ENCODE measurements at places on chromosomes 2 and 18.
A peak's percentile ranks its signal among the peaks of the same experiment; 100 is the strongest.

GRCh38 chr2:216618785-216619184 lies 14.4 kb upstream of the IGFBP2 start:
- DNase-seq: no peak

DNA sequence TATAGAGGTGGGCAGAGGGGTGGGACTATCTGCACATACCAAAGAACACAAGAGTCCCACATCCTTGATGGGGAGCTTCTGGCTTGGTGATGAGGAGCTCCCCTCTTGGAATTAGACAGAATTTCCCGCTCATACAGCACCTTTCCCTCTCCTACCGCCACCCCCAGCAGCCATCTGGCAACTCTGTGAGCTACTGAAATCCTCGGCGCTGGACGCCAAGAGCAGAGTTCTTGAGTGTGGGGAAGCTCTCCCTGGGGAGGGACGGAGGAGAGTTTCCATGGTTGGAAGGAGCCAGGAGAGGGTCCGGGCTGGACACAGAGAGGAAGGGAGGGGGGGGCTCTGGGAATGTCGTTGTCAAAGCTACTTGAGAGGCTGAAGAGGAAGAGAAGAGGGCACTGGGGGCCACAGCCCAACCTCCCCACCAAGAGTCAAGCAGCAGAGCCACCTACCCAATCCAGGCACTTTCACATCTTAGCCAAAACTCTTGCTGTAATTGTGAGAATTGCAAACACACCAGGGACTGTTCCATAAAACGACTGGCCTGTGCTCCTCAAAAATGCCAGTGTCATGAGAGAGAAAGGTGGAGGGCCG lies 89.4 kb upstream of the MCFD2 start:
- DNase-seq: no peak

DNA sequence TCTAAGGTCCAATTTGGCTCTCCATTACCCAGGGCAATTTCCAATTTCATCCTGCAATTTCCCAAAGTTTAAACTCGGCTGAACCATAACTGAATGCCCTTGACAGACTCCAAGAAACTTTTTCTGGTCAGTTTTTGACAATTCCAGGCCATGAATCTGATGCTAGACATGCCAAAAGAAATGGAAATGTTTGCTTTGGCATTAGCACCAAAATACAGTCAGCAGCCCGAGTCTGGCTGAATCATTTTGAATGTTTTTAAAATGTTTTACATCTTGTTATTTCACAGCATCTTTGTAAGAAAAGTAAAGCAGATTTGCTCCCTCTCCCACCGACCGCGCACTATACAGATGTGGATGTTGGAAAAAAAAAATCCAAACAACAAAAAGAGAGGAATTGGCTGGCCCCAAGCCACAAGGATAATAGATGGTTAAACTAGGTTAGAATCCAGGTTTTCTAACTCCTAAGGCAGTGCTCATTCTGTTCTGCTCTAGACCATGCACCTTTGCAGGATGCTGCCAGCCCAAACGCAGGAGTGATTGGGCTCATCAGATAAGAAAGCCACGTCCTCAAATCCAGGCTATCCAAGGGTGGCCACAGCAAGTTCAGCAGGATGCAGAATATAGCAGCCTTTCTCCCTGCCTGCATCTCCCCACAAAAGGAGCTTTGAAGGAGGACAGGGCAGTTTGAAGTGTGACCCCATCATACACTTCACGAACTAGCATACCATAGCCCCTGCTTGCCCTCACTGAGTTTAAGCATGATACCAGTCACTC lies 167.5 kb downstream of the ALK start:
- no peak for DNase-seq

- no peak for DNase-seq
Measured at GRCh38 chr2:21559351-21559750, 435.6 kb downstream of the TDRD15 start.

DNA sequence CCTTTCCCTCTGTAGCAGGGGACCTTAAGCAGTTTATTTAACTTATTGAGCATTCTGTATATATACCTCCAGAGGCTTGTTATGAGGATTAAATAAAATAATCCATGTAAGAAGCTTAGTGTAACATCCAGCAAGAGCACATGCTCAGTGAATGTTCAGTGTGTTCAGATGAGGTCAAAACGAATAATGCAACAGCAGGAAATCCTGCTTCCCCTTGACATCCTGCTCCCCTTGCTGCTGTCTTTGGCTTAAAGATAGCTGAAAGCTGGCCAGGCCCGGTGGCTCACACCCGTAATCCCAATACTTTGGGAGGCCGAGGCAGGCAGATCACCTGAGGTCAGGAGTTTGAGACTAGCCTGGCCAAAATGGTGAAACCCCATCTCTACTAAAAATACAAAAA lies 68.7 kb downstream of the COL4A4 start:
- DNase-seq: no peak

DNA sequence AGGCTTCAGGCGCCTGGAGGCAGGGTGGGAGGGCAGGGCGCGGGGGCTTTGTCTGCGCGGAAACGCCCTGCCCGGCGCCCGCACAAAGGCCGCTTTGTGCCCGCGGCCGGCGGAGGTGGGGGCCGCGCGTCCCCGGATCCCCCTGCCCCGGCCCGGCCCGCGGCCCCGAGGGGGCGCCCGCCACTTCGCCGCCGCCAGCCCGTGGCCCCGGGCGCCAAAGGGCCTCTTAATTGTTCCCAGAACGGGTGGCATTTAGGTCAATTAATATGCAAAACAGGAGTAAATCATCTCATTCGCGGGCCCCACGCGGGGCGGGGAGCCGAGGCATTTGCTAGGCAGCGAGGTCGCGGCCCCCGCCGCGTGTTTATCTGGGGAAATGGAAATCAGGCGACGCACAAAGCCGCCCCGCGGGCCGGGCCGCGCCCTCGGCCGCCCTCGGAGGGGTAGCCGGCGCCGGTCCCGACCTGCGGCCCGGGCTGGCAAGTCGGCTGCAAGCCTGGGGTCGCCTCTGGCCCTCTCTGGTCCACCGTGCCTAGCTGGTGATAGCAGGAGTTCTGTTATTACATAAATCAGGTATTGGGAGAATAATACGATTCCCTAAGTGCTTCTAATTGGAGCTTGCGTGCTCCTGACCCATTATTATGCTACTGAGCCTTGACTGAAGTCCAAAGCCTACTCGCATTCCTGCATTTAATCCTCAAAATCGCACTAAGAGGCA lies 148.2 kb upstream of the GLI2 start:
- DNase-seq: no peak

DNA sequence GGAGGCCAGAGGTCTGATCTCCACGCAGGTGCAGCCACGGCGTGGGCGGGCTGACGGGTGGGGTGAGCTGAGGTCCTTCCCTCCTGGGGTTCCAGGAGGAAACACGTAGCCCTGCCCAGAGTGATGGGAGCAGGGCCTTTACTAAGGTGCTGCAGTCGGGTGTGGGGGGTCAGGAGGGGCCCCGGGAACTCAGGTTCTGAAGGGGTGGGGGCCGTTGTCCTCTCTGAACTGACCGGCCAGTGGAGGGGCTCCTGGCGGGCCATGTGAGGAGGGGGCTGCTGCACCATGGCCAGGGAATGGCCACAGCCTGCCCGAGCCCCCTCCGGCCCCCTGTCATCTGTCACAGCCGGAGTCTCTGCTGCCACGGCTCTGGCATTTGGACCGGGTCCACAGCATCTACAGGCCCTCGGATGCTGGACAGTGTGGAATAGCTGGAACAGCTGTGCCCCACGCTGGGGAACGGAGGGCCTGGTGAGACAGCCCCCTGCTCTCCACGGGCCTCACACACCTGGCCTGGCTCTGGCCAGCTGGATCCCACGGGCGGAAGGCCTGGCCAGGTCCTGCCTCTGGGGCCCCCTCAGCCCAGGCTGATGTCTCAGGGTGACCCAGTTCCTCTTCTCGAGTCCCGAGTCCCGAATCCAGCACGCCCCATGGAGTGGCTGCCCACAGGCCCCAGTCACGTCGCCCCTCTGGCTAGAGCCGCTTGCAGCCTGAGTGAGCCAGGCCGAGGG lies 145.6 kb upstream of the GPC1 start:
- DNase-seq: no peak

GRCh38 chr2:37708146-37708545 lies 36.7 kb upstream of the CDC42EP3 start:
- DNase-seq: no peak

DNA sequence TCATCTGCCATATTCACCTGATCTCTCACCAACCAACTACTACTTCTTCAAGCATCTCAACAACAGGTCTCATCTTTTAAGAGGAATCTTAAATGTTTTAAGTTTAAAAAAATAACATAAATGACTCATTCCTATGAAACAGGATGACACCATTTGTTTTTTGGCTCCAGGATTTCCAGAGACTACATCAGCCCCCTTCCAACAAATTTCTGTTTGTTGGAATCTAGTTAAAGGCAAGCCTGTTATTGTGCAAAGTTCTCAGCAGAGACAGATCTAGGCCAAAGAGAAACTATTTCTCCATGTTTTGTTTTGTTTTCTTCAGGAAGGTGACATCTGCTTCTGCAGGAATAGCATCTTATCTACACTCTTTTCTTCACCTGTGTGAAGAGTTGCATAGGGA lies 204.8 kb upstream of the SH3BP4 start:
- DNase-seq: no peak

DNA sequence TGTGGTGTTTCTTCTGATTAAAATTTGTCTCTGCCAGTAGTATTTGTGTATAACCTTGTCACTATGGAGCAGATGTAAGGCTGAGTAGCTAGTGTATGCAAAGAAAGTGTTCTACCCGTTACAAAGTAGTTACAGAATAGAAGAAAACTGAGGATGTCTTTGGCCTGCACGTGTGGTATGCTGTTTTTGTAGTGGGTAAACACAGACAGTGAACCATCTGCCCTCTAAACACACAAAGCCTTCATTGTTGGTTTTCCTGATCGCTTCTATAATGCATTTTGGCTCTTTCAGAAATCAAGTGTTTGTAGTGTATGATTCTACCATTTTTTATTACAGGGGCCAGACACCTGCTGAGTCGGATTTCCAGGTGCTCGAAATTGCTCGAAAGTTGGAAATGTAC lies 61.5 kb downstream of the FARP2 start:
- DNase-seq: no peak

- no peak for DNase-seq
Measured at GRCh38 chr2:170139276-170139967, 38.5 kb upstream of the MYO3B start.

GRCh38 chr2:132766573-132766972 lies 96.6 kb upstream of the LYPD1 start:
- DNase-seq: no peak

DNA sequence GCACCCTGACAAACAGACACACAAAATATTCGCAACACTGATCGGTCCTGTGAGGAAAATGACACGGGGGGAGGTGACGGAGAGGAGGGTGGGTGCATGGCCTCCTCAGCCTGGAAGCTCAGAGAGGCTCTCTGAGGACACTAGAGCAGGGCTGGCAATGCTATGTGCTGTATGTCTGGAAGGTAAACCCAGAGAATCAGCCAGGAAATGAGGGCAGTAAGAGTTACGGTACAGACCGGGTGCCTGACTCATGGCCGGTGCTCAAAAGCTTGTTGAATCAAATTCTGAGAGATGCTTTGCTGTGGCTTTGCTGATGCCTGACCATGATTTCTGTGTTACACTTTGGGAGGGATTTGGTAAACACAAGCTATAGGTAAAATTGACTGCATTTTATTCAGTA lies 81.9 kb downstream of the CCDC93 start:
- no peak for DNase-seq

- peak; percentile 60 for DNase-seq
Measured at GRCh38 chr2:218962859-218963492, 3.5 kb downstream of the CDK5R2 start.

- DNase-seq: no peak
Measured at GRCh38 chr2:23480957-23481797, 96.2 kb downstream of the KLHL29 start.

DNA sequence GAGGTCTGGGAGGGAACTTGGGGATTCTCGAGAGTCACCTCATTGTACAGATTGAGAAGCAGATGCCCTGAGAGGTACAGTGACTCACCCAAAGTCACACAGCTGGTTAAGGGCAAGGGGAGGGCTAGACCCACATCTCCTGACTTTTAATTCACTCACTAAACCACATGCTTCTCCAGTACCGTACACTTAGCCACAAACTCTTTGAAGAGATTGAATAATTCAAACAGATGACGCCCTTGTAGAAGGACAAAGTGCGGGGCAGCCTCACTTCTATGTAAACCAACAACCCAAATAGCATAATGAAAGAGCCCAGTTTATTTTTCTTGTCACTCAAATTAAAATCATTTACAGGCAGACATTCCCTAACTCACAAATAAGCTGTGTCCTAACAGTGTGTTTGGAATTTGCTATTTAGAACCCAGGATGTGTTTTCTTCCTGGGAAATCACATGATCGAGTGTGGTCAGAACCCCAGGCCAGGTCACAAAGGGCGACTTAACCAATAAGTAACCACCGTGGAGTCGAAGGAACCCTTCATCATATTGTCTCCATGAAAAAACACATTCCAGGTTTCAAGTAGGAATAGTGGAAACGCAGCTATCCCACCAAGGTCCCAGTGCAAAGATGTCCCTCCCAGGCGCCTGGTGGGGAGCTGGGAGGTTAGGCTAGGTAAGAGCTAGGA lies 35.8 kb upstream of the PTPN4 start:
- no peak for DNase-seq

GRCh38 chr2:241478166-241478565 lies 30.2 kb downstream of the STK25 start:
- no peak for DNase-seq

GRCh38 chr2:88671786-88672427 lies 19.6 kb upstream of the RPIA start:
- no peak for DNase-seq

DNA sequence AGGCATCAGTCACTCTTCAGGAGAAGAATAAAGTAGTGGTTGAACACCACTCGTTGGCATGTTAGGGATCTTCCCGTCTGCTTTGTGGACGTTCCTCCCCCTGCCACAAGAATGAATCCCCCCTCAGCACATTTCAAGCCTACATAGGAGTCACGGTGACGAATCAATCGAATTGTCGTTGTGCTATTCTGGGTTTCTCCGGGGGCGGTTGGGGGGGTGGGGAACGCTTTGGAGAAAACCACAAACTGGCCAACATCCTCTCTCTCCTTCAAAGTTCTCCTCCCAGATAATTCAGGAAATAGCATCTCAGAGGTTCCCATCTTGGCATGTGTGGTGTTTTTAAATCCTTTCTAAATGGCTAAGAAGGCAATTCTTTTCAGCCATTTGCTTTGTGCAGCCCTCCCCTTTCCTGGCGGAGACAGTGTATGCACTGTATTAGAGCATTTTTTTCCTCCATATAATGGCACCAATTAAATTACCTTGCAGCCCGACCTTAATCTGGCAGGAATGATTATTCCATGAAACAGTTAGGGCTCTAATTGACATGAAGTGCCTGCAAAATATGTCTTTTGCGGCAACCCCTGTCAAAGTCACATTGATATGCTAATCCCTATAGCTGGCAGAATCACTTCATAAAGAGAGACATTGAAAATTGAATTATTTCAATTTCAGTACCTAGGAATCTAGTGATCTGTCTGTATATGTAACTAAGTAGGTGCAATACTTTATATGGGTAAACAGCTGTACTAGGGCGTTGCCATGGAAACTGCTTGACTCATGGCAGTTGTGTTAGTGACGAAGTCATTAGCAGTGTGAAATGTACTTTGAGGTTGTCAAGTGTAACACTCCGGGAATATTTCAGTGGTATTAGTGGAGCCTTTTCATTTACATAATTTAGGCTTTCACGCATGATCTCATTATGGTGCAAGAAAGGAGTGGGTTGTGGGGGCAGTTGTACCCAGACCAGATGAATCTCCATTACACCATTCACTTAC lies 323.4 kb upstream of the SLC14A2 start:
- DNase-seq: no peak

GRCh38 chr2:44397447-44398175 lies 35.9 kb downstream of the CAMKMT start:
- no peak for DNase-seq
